HFF-Myc (cell line): ENCODE measurements at places on chromosomes 1 and 21.

DNA sequence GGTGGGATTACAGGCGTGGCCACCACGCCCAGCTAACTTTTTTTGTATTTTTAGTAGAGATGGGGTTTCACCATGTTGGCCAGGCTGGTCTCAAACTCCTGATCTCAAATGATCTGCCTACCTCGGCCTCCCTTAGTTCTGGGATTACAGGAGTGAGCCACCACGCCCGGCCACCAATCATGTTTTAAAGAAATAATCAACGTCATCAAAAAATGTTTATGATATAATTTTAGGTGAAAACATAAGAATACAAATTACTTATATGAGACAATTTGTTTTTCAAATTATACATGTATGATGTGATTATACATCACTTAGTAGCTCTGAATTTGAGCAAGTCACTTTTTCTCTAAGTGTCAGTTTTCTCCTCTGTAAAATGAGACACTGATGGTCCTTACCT is 31.6 kb upstream of the SSBP3 start:
- DNase-seq = no peak

DNA sequence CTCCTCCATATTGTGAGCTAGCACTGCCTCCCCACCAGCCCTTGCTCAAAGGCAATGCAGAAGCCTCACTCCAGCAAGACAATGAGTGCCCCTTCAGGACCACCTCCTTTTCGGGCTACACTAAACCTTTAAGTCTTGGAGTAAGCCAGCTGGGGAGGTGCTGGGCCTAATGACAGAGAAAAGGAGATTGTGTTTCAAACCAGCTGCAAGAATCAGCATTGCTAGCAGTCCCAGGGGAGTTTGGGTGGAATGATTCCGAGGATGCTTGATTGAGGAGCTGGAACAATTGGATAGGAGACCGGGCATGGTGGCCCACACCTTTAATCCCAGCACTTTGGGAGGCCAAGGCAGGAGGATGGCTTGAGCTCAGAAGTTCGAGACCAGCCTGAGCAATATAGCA is 54.1 kb upstream of the GPR37L1 start:
- no peak for DNase-seq

- no peak for DNase-seq
These were observed 1.3 kb downstream of the UBL4B start for GRCh38 chr1:110113551-110113950.

- no peak for DNase-seq
These were observed 32.6 kb downstream of the EVA1C start for GRCh38 chr21:32445101-32445500.

GRCh38 chr1:179955287-179955680 is 674 bp downstream of the CEP350 start:
- no peak for DNase-seq

- no peak for DNase-seq
These were observed 318 bp downstream of the ALDH4A1 start for GRCh38 chr1:18901952-18902522.

DNA sequence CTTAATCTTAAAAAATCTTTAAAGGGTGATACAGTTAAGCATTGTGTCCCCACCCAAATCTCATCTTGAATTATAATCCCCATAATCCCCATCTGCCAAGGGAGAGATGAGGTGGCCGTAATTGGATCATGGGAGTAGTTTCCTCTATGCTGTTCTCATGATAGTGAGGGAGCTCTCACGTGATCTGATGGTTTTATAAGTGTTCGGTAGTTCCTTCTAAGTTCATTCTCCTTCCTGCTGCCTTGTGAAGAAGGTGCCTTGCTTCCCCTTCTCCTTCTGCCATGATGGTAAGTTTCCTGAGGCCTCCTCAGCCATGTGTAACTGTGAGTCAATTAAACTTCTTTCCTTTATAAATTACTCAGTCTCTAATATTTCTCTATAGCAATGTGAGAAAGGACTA is 10.7 kb downstream of the DHRS3 start:
- DNase-seq = no peak

- DNase-seq = no peak
These were observed 53.2 kb downstream of the SPSB1 start for GRCh38 chr1:9345922-9346321.

DNA sequence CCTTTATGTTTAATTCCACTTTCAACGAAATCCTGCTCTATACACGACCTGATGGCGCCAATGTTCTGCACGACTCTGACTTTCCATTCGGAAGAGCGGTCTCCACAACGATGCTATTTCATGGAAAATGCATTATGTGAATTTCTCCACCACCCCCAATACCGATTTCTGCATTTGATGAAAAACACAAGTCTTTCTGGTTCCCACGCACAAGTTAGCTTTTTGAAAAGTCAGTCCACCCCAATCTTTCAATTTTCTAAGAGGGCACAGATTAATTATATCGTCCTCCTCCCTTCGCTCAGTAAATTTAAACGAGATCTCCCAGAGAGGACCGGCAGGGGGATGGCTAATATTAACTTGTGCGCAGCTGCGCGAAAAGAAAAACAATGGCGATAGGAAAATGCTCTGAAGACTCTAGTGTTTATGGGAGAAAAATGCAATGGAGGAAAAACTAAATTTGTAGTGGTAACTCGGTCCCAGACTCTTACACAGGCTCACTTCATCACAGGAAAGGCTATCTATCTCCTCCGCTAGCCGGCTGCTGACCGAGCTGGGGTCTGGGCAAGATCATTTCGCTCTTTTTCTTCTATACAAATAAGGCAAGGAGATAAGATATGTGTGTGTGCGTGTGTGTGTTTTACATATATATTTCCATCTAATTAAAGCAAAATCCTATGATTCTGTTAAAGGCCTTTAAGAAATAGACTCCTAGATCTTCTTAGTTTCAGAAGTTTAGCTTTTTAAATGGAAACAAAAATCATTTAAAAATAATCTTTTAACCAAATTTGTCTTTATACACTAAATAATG is 1.2 kb upstream of the LHX8 start:
- DNase-seq = no peak

GRCh38 chr1:78142736-78143135 is 97.0 kb downstream of the GIPC2 start:
- no peak for DNase-seq

DNA sequence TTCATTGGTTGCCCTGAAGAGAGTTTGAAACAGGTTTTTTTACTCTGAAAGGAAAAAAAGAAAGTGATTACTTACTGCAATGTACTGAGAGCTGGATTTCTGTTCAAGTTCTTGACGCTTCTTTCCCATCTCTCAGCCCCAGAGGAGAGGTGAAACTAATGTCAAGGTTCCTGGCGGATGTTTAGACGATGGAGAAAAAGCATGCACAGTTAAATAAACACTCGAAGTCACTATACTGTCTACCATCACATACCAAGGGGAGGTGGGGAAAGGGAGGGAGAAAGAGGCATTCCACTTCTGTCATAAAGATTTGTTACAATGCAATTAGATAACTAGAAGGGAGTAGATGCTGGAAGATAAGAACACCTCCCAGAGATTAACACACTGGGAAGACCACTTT is 177.0 kb upstream of the TNR start:
- no peak for DNase-seq

DNA sequence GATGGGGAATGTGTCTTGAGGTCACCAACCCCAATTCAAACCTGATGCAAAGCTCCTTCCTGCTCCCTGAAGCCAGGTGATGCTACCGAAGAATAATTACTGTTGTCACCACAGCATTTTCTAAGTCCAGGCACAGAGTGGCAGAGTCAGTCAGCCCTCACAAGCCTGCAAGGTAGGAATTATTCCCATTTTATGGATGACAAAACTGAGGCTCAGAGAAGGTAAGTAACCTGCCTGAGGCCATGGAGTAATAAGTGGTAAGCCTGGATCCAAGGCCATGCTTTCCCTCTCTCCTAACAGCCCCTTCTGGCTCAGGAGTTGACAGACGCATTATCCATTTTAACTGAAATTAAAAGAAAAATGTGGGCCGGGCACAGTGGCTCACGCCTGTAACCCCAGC is 23.0 kb downstream of the CTNNBIP1 start:
- DNase-seq = no peak

GRCh38 chr21:41222247-41223068 is 54.5 kb downstream of the BACE2 start:
- DNase-seq = no peak

- DNase-seq = no peak
These were observed 337.4 kb downstream of the SRGAP2C start for GRCh38 chr1:121522061-121522759.

DNA sequence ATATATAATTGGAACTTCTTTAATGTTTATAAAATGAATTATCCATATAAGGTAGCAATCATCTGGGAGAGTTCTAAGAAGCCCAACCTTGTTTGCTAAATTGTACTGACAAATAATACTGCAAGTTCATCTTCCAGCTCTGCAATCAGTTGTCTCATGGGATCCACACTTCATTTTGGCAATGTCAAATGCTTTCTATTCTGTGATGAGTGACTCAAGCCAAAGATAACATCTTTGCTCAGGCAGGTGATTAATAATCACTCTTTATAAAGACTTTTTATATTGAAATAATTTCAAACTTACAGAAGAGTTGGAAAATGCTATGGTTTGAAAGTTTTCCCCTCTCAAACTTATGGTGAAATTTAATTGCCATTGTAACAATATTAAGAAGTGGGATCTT is 67.2 kb downstream of the SLC44A5 start:
- no peak for DNase-seq

DNA sequence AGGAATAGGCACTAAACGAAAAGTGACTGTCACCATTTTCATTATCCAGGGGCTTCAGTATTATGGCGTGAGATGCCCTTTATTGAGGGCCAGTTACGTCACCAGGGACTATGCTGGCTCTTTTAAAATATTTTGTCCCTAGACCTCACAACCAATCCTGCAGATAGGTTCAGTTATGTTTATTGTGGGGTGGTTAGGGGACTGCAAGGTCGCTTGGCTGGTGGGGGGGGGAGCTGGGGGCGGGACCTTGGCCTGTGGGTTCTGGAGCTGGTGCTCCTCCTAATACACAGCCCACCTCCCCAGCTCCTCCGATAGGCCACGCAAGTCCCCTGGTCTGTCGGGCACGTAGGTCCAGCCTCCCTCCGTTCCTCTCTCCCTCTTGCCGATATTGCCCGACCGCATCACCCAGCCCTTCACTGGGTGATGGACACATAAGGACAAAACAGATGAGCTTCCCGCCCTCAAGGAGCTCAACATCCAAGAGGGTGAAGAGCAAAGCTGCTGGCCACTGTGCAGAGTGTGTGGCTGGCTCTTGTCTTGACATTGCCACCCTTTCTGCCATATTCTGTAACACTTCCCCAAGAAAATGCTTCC is 271.8 kb downstream of the MATN1 start:
- DNase-seq = no peak

GRCh38 chr1:10906866-10907519 is 105.5 kb upstream of the TARDBP start:
- DNase-seq = no peak

GRCh38 chr1:148353461-148354283 is 129.4 kb downstream of the PPIAL4G start:
- DNase-seq = peak; percentile 68

DNA sequence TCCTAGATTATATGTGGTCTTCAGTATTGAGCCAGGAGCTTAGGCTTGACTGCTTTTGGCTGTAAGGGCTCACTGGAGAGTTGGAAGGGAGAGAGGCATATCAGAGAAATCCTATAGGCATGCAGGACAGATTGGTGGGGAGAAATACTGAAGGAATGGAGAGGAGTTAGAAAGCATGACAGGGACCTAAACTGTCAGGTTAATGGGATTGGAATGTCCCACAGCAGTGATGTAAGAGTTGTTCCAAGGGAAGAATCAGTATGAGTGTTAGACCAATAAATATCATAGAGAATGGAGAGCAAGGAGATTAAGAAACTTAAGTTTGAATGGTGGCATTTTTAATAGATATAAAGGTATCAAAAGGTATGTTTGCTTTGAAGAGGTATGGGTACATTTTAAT is 39.7 kb downstream of the SLC35A3 start:
- no peak for DNase-seq

- DNase-seq = no peak
These were observed 583.1 kb upstream of the RGS18 start for GRCh38 chr1:191575180-191575579.

GRCh38 chr1:95723346-95723745 is 489.3 kb downstream of the RWDD3 start:
- DNase-seq = no peak

GRCh38 chr1:228219962-228220780 is 12.3 kb downstream of the OBSCN start:
- no peak for DNase-seq

DNA sequence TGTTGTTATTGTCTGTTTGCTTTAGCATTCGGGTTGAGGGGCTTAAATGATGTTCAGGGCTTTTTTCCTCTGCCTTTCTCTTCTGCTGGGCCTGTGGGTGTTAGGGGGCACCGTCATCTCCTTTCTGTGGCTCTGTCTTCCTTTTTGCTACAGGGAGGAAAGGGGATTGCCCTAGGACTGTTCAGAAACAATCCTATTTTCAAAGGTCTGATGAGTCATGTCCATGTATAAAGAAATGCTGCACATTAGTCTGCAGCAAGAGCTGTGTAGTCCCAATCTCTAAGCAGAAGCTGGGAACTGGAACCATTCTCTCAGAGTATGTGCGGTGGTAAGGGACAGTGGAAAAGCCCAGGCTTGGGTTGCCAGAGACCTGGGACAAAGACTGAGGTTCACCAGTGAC is 462.3 kb downstream of the OMA1 start:
- no peak for DNase-seq

GRCh38 chr1:8021676-8022266 is 4.3 kb downstream of the ERRFI1 start:
- no peak for DNase-seq

DNA sequence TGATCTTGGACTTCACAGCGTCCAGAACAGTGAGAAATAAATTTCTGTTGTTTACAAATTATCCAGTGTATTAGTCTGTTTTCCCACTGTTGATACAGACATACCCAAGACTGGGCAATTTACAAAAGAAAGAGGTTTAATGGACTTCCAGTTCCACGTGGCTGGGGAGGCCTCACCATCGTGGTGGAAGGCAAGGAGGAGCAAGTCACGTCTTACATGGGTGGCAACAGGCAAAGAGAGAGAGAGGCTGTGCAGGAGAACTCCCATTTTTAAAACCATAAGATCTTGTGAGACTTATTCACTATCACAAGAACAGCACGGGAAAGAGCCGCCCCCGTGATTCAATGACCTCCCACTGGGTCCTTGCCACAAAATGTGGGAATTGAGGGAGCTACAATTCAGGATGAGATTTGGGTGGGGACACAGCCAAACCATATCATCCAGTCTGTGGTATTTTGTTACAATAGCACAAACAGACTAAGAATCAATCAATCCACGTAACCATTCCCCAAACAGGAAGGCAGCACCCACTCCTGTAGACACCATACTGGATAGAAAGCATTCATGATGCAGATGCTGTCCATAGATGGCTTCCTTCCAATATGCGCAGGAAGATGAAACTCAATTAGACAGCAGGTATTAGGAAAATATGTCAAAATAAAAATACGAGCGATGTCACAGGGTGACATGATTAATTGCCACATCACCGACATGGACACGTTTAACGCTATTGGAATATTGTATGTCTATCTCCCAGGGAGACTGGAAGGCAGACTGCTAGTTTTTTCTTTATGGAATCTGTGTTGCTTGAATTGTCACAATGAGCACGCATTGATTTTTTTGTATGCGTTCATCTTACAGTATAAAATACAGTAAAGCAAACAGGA is 22.8 kb downstream of the ECE1 start:
- no peak for DNase-seq
